ENCODE measurements at places on chromosomes 6 and 20. TPM values are rescaled to one million over a fixed set of nuclear protein-coding genes. Genes with fewer than 3 reads are reported as not detected.
A peak's percentile ranks its signal among the peaks of the same experiment; 100 is the strongest.

- no peaks in the 10 kb centered on the region for H3K27me3 ChIP-seq
- no peaks in the 10 kb centered on the region for H3K36me3 ChIP-seq
- DNase-seq: no peak
Measured at GRCh38 chr6:45021676-45022075, 306.5 kb upstream of the RUNX2 start.

DNA sequence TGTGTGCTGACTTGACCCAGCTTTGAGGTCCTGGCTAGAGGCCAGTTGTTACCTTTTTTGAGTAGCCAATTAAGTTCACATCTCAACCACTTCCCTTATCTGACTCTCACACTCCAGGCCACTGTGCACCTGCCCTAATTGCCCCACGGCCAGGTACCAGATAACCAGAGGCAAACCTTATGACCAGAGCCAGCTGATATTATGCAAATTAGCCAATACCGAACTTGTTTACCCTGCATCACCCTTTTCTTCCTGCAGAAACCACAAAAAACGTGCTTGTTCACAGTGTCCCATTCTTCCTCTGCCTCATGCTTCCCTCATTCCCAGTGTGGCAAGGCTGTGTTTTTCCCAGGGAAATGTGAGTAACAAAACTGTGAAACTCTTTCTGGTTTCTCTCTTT, 89.3 kb downstream of the HTR1B start:
- H3K36me3 ChIP-seq: no peaks in the 10 kb centered on the region
- DNase-seq: no peak
- H3K4me1 ChIP-seq: peaks cover 3% of the 10 kb centered on the region

GRCh38 chr6:157909282-157909664, 72.4 kb upstream of the SYNJ2 start:
- peaks cover 18% of the 10 kb centered on the region for H3K36me3 ChIP-seq
- no peak for DNase-seq
- H3K4me3 ChIP-seq: no peak overlapping the region
- no peak overlapping the region for H3K27ac ChIP-seq
- no peaks in the 10 kb centered on the region for H3K27me3 ChIP-seq

Gene SSTR4
- total RNA-seq: not detected

Gene MATN4
- 0.15 TPM for total RNA-seq

DNA sequence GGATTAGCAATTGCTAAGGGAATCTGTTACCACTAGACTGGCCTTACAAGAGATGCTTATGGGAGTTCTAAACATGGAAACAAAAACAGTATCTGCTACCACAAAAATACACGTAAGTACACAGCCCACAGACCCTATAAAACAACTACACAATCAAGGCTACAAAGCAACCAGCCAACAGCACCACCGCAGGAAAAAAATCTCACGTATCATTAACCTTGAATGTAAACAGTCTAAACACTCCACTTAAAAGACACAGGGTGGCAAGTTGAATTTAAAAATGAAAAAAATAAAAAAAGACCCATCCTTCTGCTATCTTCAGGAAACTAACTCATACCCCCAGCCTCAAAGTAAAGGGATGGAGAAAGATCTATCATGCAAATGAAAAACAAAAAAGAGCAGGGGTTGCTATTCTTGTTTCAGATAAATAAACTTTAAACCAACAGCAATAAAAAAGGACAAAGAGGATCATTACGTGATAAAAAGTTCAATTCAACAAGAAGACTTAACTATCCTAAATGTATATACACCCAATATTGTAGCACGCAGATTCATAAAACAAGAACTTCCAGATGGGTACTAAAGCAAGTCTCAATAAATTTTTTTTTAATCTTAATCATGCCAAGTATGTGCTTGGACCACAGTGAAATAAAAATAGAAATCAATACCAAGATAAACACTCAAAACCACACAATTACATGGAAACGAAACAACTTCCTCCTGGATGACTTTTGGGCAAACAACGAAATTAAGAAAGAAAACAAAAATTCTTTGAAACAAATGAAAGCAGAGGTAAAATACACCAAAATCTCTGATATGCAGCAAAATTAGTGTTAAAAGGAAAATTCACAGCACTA, 52.3 kb downstream of the RNGTT start:
- no peak overlapping the region for H3K4me3 ChIP-seq
- no peaks in the 10 kb centered on the region for H3K4me1 ChIP-seq
- H3K27me3 ChIP-seq: no peaks in the 10 kb centered on the region

DNA sequence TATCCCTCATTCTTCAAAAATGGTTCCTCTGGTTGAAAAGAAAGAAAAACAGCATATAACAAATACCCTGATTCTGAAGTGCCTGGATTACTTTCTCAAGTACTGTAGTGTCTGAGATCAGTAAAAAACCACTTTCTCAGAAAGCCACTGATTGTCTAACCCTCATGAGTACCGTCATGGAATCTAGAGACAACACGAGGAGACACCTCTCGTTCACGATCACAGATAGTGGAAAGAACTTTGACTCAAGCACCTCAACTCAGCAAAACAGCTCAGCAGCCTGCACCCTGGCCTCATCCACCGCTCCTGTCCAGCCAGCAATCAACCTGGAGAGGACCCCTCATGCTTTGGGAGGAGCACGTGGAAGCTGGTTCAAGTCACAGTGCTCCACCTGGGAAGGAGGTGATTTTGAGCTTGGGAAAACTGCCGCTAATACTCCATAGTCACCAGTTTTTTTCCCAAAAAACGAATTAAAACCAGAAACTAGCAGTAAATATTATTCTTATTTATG, 1.0 kb downstream of the SCML4 start:
- H3K4me3 ChIP-seq: no peak overlapping the region
- H3K36me3 ChIP-seq: no peaks in the 10 kb centered on the region
- no peak for DNase-seq
- H3K27me3 ChIP-seq: peaks cover 28% of the 10 kb centered on the region

DNA sequence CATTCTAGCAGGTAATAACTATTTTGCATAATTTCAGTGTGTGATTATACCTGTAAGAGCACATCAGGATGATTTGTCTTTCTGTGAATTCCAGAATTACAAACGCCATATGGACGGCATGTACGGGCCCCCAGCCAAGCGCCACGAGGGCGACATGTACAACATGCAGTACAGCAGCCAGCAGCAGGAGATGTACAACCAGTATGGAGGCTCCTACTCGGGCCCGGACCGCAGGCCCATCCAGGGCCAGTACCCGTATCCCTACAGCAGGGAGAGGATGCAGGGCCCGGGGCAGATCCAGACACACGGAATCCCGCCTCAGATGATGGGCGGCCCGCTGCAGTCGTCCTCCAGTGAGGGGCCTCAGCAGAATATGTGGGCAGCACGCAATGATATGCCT, 122.7 kb downstream of the TMEM242 start:
- H3K27ac ChIP-seq: no peak overlapping the region
- H3K27me3 ChIP-seq: no peaks in the 10 kb centered on the region
- no peak for DNase-seq

DNA sequence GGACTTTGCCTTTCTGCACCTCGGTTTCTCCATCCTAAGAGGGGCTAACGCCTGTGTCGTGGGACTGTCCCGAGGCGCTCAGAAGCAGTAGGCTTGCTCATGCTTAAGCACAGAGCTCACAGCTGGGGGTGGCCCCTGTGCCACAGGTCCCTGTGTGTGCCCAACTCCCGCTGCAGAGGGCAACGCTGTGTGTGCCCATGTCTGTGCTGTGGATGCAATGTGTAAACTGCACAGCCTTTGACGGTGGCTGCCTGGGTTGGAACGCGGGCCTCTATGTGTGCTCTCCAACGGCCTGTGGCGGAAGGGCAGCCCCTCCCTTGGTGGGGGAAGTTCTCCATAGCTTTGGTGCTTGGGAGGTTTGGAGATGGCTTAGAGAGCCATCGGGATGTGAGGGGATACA, 10.7 kb upstream of the GATA5 start:
- H3K27me3 ChIP-seq: no peaks in the 10 kb centered on the region
- H3K4me3 ChIP-seq: no peak overlapping the region
- no peaks in the 10 kb centered on the region for H3K36me3 ChIP-seq
- H3K27ac ChIP-seq: peak overlapping the region; percentile 84
- no peak for DNase-seq

DNA sequence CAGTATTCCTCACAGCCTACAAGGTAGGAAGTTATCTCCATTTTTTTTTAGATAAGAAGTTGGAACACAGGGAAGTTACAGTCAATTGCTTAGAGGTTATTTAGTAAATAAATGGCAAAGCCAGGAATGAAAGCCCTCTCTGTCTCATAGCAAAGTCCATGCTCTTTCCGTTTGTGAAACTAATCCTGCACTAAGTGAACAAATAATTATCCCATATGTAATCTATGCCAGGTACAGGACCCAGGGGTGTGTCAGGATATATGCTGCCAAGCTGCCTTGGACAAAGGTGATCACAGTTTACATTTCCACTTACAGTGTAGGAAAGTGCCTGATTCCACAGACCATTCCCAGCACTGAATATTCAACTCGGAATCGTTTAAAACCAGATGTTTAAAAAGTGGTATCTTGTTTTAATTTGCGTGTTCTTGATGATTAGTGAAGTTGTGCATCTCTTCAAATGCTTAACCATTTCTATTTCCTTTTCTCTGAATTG, 13.6 kb upstream of the GMDS start:
- H3K4me3 ChIP-seq: no peak overlapping the region
- DNase-seq: no peak
- H3K4me1 ChIP-seq: no peaks in the 10 kb centered on the region
- no peaks in the 10 kb centered on the region for H3K36me3 ChIP-seq
- no peaks in the 10 kb centered on the region for H3K27me3 ChIP-seq
- H3K27ac ChIP-seq: no peak overlapping the region

DNA sequence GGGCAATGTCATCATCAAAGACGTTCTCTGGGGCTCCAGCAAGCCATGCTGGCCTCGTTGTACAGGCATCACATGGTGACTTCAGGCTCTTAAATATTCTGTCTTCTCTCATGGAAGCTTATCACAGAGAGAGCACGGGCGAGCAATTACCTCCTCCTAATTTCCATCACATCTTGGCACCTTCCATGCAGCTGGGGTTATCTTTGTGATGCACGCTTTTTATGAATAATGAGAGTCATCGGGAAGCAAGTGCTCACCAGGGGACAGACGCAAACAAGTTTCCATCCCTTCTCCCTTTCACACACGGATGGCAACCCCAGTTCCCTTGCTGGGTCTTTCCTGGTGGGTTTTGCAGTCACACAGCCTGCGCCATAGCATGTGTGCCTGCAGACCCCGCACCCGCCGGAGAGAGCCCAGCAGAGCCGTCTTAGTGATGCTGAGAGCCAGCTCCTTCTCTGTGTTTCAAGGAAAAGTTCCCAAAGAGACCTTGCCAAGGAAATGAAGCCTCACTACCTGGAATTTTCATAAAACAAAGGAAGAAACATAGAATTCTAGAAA, 116.3 kb upstream of the AFDN start:
- H3K27me3 ChIP-seq: peaks cover 18% of the 10 kb centered on the region
- H3K4me3 ChIP-seq: no peak overlapping the region
- DNase-seq: no peak
- no peaks in the 10 kb centered on the region for H3K36me3 ChIP-seq

Gene GFOD1
- 0.62 TPM for total RNA-seq

- no peak overlapping the region for H3K4me3 ChIP-seq
- H3K36me3 ChIP-seq: no peaks in the 10 kb centered on the region
- H3K27me3 ChIP-seq: no peaks in the 10 kb centered on the region
- H3K4me1 ChIP-seq: no peaks in the 10 kb centered on the region
- H3K27ac ChIP-seq: no peak overlapping the region
- no peak for DNase-seq
Measured at GRCh38 chr6:89010825-89011224, 47.4 kb upstream of the RNGTT start.

GRCh38 chr6:17884498-17885478, 102.6 kb downstream of the KIF13A start:
- H3K36me3 ChIP-seq: no peaks in the 10 kb centered on the region
- DNase-seq: no peak
- H3K4me1 ChIP-seq: peaks cover 3% of the 10 kb centered on the region
- no peaks in the 10 kb centered on the region for H3K27me3 ChIP-seq
- H3K27ac ChIP-seq: no peak overlapping the region
- H3K4me3 ChIP-seq: no peak overlapping the region

Gene FRMD1
- 0.15 TPM for total RNA-seq

GRCh38 chr6:31308845-31309175, 36.9 kb upstream of the HLA-C start:
- no peak for DNase-seq
- peaks cover 6% of the 10 kb centered on the region for H3K27me3 ChIP-seq
- H3K4me3 ChIP-seq: no peak overlapping the region
- no peaks in the 10 kb centered on the region for H3K36me3 ChIP-seq
- no peaks in the 10 kb centered on the region for H3K4me1 ChIP-seq

- peaks cover 5% of the 10 kb centered on the region for H3K27me3 ChIP-seq
- H3K4me3 ChIP-seq: no peak overlapping the region
- no peak for DNase-seq
- H3K4me1 ChIP-seq: no peaks in the 10 kb centered on the region
Measured at GRCh38 chr20:58923117-58923712, 57.8 kb upstream of the NELFCD start.

Gene WFDC10B
- not detected for total RNA-seq

- no peak overlapping the region for H3K27ac ChIP-seq
- no peaks in the 10 kb centered on the region for H3K36me3 ChIP-seq
- H3K4me3 ChIP-seq: no peak overlapping the region
- no peaks in the 10 kb centered on the region for H3K4me1 ChIP-seq
- DNase-seq: no peak
- H3K27me3 ChIP-seq: no peaks in the 10 kb centered on the region
Measured at GRCh38 chr6:6994796-6995195, 113.0 kb upstream of the RREB1 start.

DNA sequence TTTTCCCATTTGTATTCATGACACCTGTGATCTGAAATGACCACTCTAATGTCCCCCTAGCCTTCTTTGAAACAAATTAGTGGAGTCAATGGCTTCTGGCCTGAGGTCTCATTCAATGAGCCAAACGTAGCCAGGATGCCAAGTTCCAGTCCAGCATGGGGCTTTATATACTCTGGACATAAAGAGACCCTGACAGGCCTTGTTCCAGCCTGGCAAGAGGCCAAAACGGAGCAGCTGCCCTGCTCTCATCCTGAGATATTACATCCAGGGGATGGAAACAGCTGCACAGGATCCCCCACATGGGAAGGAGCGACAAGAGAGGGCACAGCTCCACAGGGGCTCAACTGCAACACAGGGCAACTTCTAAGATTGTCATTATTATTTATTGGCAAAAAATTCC, 437.8 kb downstream of the CDH26 start:
- no peaks in the 10 kb centered on the region for H3K4me1 ChIP-seq
- H3K27ac ChIP-seq: no peak overlapping the region
- no peak overlapping the region for H3K4me3 ChIP-seq
- H3K27me3 ChIP-seq: no peaks in the 10 kb centered on the region

- H3K36me3 ChIP-seq: no peaks in the 10 kb centered on the region
- H3K4me3 ChIP-seq: no peak overlapping the region
- DNase-seq: no peak
- no peaks in the 10 kb centered on the region for H3K4me1 ChIP-seq
- no peak overlapping the region for H3K27ac ChIP-seq
Measured at GRCh38 chr6:17096652-17097051, 5.2 kb upstream of the STMND1 start.

Gene TAGAP
- 0.13 TPM for total RNA-seq

Gene TRIM40
- not detected for total RNA-seq

DNA sequence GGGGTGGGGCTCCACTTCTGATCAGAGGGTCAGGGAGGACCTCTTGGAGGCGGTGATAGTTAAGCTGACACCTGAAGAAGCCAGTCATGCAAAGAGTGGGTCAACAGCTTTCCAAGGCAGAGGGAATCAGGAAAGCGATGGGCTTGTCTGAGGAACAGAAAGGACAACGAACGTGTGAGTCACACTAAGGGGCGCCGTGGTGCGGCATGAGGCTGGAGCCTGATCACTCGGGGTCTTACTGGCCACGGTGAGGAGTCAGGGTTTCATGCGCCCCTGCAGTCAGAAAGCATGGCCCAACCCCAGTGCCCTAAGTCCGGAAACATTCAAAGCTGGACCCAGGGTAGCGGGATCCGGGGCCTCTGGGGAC, 50.6 kb upstream of the SLC32A1 start:
- H3K4me3 ChIP-seq: peak overlapping the region; percentile 27
- H3K36me3 ChIP-seq: no peaks in the 10 kb centered on the region
- H3K27me3 ChIP-seq: no peaks in the 10 kb centered on the region
- no peaks in the 10 kb centered on the region for H3K4me1 ChIP-seq
- H3K27ac ChIP-seq: no peak overlapping the region
